DMS 273 treated with DMSO at 0.1 percent for 48 hours (cell line): ENCODE measurements at places on chromosomes 4 and X.

DNA sequence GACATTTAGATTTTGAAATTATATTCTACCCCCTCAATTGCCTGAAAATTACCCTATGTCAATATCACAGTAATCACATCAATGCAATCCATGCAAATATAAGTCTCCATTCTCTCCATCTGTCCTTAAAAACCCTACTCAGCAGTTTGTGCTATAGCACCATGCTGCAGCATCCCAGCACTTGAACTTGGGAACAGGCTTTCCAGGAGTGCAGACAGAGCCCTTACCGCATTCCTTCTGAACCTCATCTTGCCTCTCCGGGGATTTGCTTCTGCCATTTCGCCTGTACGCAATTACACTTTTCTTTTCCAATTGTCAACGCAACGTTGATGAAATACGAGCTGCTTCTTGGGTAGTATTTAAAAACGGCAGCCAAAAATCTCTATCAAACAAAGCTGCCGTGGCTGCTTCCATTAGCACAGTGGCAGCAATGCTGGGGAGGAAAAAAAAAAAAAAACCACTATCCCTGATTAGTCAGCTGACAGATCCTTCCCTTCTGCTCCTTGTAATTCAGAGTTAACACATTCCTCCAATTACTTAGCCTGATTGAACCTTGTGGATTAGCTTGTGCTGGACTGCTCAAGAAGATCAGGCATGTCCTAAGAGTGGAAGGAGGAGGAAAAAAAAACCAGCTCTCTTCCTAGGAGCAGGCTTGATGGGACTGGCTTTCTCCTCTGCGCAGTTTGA is 65.6 kb downstream of the MCF2 start:
- no peak for DNase-seq

GRCh38 chrX:73829890-73830466 is 267.0 kb downstream of the CHIC1 start:
- DNase-seq, result no peak

- DNase-seq, result no peak
Observed at GRCh38 chr4:185247151-185247550, 37.8 kb downstream of the SNX25 start.

DNA sequence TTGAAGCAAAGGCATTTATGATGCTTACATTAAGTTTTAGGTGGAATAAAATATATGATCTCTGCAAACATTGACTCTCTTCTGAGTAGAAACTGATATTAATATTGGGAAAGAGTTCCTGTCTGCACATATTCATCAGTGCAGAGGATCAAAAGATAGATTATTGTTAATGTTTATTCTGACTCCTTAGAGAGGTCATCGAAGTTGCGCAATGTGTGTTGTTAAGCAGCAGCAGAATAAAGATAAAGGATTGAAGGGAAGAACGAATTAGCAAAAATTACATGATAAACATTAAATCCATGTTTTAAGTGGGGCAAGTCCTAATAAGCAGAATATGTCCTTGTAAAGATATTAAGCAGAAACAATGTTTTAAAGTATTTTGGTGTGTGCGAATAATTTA is 72.6 kb upstream of the MBNL3 start:
- DNase-seq, result no peak
